Sigmoid colon (tissue), 7 donors: ENCODE measurements at places on chromosomes 3 and 15. TPM values are rescaled to one million over a fixed set of nuclear protein-coding genes. Genes with fewer than 3 reads are reported as not detected.
A peak's percentile ranks its signal among the peaks of the same experiment; 100 is the strongest.

DNA sequence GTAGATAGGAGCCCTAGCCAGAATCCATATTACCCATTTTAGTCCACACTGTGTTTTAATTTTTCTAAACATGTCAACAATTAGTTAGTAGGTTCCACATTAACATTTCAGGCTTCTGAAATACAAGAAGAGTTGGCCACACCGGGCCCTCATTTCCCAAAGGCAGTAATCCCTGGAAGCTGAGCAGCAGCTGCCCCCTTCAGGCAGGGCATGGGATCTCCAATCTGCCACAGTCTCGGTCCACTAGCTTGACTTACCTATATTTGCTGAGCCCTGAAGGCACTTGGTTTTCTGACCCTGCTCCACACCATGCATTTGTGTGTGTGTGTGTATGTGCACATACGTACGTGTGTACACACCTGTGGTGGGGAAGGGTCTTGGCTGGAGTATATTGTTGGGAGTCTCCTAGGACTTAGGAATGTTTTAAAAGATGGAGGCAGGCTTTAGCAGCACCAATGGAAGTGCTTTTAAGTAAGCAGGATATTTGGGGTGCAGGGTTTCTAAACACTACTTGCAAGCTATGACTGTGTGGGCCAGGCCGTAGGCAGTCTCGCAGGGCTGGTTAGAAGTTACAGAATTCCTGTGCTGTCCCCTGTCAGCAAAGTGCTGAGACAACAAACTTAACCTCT lies 71.2 kb upstream of the SOX14 start:
- no peak overlapping the region for H3K4me3 ChIP-seq
- no peak for DNase-seq
- no peak overlapping the region for H3K27ac ChIP-seq
- no peaks in the 10 kb centered on the region for H3K27me3 ChIP-seq
- no peaks in the 10 kb centered on the region for H3K4me1 ChIP-seq

GRCh38 chr15:92753591-92753990 lies 98.0 kb upstream of the FAM174B start:
- no peaks in the 10 kb centered on the region for H3K36me3 ChIP-seq
- no peaks in the 10 kb centered on the region for H3K27me3 ChIP-seq
- H3K27ac ChIP-seq: no peak overlapping the region
- no peaks in the 10 kb centered on the region for H3K4me1 ChIP-seq

DNA sequence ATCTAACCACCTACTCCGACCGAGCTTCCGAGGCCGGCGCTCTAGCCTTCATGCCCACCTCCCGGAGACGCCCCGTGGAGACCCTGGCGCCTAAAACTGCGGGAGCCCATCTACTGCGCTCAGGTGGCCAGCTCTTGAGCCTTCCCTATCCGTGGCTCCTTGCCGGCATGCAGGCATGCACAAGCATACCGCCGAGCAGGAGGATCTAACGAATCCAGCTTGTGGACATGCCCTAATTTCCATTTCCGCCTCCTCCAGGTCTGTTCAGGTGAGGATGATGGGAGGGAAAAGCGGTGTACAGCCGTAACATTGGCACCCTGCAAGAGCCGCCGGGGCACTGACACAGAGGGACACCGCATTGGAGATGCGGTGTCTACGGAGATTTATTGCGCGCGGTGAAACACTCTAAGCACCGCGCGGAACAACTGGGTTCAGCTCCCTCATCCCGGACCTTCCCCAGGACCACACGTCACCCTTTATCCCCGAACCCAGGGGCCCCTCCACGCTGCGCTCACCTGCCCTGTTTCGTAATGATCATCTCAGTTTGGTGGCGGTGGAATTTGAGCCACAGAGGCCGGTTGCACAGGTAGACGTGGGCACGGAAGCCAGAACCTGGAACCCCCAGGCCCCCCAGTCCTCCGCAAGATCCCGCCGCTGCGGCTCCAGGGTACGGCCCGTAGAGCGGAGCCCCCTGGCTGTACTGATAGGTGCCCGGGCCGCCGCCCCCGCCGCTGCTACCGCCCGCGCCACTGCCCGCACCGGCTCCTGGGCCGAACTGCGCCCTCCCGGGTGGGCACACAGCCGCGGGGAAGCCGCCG lies 1.0 kb downstream of the EOMES start:
- no peak overlapping the region for H3K27ac ChIP-seq

DNA sequence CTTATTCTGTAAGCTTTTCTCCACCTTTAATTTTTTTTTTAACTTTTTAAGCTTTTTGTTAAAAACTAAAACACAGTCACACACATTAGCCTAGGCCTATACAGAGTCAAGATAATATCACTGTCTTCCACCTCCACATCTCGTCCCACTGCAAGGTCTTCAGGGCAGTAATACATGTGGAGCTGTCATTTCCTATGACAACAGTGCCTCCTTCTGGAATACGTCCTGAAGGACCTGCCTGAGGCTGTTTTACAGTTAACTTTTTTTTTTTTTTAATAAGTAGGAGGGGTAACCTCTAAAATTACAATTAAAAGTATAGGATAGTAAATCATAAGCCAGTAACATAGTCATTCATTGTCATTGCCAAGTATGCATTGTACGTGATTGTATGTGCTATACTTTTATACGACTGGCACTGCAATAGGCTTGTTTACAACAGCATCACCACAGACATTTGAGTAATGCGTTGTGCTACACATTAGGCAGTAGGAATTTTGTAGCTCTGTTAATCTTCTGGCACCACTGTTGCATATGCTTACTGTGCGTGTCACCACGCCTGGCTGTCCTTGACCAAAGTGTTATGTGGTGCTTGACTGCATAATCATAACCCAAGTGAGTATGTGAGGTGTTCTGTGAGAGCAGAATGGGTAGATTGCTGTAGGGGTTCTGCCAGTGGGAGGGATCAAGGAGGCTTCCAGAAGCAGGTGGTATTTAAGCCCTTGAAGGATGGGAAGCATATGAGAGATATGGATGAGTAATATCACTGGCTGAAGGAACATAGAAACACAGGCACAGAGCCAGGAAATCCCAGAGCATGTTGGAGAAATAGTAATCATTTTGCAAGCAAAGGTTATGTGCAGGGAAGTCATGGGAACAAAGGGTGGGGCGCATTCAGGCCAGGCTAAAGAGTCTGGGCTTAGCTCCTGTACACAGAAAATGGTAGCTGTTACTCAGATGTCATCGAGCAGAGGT lies 18.3 kb downstream of the FBXO22 start:
- no peak for DNase-seq
- no peaks in the 10 kb centered on the region for H3K36me3 ChIP-seq
- no peak overlapping the region for H3K4me3 ChIP-seq
- no peaks in the 10 kb centered on the region for H3K27me3 ChIP-seq
- H3K4me1 ChIP-seq: no peaks in the 10 kb centered on the region
- H3K27ac ChIP-seq: no peak overlapping the region

DNA sequence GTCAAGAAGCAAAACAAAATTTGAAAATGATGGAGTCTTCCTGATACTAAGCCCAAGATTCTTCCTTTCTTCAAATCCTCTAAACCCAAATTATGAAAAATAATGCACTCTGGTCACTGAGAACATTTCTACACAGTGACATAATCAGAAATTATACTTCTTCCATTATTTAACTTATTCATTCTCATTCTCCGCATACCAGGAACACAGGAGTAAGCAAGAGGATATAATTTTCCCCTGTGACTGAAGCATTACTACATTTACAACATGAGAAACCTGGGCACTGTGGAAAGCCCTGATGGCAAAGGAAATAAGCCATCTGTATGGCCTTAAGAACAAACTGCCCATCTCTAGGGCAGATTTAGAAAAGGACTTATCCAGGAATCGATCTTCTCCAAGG lies 47.0 kb downstream of the EXD1 start:
- H3K27me3 ChIP-seq: no peaks in the 10 kb centered on the region
- no peak for DNase-seq
- H3K4me3 ChIP-seq: no peak overlapping the region
- no peaks in the 10 kb centered on the region for H3K36me3 ChIP-seq
- no peak overlapping the region for H3K27ac ChIP-seq
- no peaks in the 10 kb centered on the region for H3K4me1 ChIP-seq

TXNRD3 gene
- 3.4 TPM for polyA plus RNA-seq

DNA sequence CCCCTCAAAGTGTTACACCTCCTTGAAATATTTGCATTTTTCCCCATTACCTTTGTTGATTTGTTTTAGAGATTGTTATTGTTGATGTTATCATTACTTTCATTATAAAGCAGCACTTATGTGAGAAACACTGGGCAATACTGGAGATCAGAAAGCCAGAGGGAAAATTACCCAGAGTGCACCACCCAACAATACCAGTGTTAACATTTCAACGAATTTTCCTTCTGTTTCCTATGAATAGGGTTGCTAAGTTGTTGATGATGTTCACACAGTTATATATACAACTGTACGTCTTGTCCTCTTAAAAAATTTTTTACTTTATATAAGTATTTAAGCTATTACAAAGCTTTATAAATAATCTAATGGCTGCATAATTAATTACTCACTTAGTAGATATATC lies 173.6 kb upstream of the UMPS start:
- H3K4me1 ChIP-seq: no peaks in the 10 kb centered on the region
- DNase-seq: no peak

CEMIP gene
- 0.23 TPM for polyA plus RNA-seq

GRCh38 chr3:131735544-131735943 lies 232.8 kb upstream of the MRPL3 start:
- no peaks in the 10 kb centered on the region for H3K36me3 ChIP-seq
- H3K4me3 ChIP-seq: no peak overlapping the region
- DNase-seq: no peak
- no peaks in the 10 kb centered on the region for H3K4me1 ChIP-seq
- H3K27ac ChIP-seq: no peak overlapping the region
- no peaks in the 10 kb centered on the region for H3K27me3 ChIP-seq

DNA sequence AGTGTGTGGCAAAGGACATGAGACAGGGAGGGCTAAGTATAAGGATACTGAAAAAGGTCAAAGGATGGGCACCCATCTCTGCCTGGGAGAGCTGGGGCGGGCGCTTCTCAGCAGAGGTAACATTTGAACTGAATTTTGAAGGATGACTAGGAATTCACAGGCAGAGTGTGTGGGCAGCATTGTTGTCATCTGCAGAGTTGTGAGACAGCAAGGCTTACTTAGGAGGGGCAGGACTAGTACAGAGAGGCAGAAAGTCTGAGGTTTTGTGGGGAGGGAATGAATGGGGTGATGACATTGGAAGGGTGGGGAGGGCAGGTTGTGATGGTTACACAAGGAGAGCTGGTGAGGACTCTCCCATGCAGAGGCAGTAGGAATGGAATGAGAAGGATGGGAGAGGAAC lies 84.1 kb upstream of the PRR23C start:
- no peaks in the 10 kb centered on the region for H3K36me3 ChIP-seq
- H3K27me3 ChIP-seq: no peaks in the 10 kb centered on the region
- no peak overlapping the region for H3K27ac ChIP-seq
- no peaks in the 10 kb centered on the region for H3K4me1 ChIP-seq

DNA sequence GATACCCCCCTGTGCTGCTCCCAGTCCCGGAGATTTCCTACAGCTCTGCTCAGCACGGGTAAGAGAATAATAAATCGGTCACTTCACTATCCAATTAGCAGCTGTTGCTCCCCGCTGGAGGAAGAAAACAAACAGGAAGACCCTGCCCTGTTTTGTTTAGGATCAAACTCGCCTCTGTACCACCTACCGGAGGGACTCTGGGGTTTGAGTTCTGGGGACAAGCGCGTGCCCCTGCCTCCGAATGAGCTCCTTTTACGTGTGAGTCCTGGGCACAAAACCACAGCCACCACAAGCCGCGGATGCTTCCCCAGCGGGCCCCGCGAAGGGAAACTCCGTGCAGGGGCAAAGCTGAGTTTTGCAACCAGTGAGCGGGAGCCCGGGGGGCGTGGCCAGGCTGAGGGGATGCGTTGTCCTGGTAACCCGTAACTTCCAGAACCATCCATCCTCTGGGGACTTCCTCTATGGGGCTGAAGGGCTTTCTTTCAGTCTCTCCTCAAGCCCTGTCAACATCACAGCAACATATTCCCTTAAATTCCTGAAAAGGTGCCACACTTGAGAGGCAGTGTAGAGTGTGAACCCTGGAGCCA lies 315.7 kb upstream of the PROK2 start:
- H3K27ac ChIP-seq: no peak overlapping the region
- no peaks in the 10 kb centered on the region for H3K36me3 ChIP-seq
- peak; percentile 89 for DNase-seq
- no peaks in the 10 kb centered on the region for H3K27me3 ChIP-seq

TMOD3 gene
- polyA plus RNA-seq: 13.2 TPM

GRCh38 chr3:118973050-118973449 lies 61.6 kb downstream of the IGSF11 start:
- peak overlapping the region; percentile 63 for H3K27ac ChIP-seq
- peaks cover 14% of the 10 kb centered on the region for H3K4me1 ChIP-seq
- no peak overlapping the region for H3K4me3 ChIP-seq
- no peaks in the 10 kb centered on the region for H3K27me3 ChIP-seq

MUC20 gene
- polyA plus RNA-seq: 13.9 TPM

GPR149 gene
- not detected for polyA plus RNA-seq

GRCh38 chr3:174767853-174768382 lies 91.2 kb upstream of the NAALADL2 start:
- no peaks in the 10 kb centered on the region for H3K27me3 ChIP-seq
- no peak overlapping the region for H3K27ac ChIP-seq
- no peaks in the 10 kb centered on the region for H3K36me3 ChIP-seq
- no peak overlapping the region for H3K4me3 ChIP-seq
- DNase-seq: no peak

DNA sequence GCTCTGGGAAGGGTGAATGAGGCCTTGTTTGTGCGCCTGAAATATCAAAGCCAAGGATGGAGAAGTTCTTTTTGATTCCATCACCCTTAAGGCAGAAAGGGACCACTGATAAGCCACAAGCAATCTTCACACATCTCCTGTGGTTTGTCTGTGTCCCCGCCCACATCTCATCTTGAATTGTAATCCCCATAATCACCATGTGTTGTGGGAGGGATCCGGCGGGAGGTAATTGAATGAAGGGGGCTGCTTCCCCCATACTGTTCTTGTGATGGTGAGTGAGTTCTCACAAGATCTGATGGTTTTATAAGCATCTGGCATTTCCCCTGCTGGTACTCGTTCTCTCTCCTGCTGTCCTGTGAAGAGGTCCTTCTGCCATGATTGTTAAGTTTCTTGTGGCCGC lies 329.6 kb upstream of the RGMA start:
- H3K36me3 ChIP-seq: no peaks in the 10 kb centered on the region
- H3K4me3 ChIP-seq: no peak overlapping the region
- DNase-seq: no peak
- no peaks in the 10 kb centered on the region for H3K27me3 ChIP-seq

RHOV gene
- polyA plus RNA-seq: 4.8 TPM

RTP1 gene
- 0.04 TPM for polyA plus RNA-seq

- no peaks in the 10 kb centered on the region for H3K36me3 ChIP-seq
- DNase-seq: peak; percentile 89
- H3K27me3 ChIP-seq: no peaks in the 10 kb centered on the region
- peak overlapping the region; percentile 46 for H3K27ac ChIP-seq
- H3K4me3 ChIP-seq: no peak overlapping the region
- no peaks in the 10 kb centered on the region for H3K4me1 ChIP-seq
Measured at GRCh38 chr3:13012221-13012691, 61.0 kb downstream of the IQSEC1 start.

DNA sequence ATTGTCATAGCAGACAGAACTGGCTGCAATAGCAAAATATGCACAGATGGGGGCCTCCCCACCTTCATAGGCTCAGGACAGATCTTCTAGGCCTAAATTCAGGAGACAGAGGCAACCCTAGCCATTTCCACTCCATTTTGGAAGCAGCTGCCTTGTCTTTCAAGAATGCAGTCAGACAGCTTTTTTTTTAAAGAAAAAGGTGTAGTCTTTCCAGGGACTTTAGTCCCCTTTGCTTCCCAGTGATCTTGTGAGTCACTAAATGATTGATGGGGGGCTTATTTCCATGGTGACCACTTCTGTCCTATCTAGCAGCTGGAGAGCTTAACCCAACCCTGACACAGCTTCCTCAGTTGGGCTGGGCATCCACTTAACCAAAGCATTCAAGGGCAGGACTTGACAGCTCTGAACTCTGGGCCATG lies 165.9 kb downstream of the TPRG1 start:
- DNase-seq: no peak
- H3K27me3 ChIP-seq: no peaks in the 10 kb centered on the region
- H3K4me1 ChIP-seq: no peaks in the 10 kb centered on the region

- no peak overlapping the region for H3K4me3 ChIP-seq
- no peaks in the 10 kb centered on the region for H3K4me1 ChIP-seq
- no peaks in the 10 kb centered on the region for H3K27me3 ChIP-seq
Measured at GRCh38 chr15:69979262-69979661, 118.5 kb downstream of the TLE3 start.
